ENCODE measurements at places on chromosomes 3 and 15.

- DNase-seq = no peak
Measured at GRCh38 chr3:71903112-71903495, 118.2 kb upstream of the PROK2 start.

DNA sequence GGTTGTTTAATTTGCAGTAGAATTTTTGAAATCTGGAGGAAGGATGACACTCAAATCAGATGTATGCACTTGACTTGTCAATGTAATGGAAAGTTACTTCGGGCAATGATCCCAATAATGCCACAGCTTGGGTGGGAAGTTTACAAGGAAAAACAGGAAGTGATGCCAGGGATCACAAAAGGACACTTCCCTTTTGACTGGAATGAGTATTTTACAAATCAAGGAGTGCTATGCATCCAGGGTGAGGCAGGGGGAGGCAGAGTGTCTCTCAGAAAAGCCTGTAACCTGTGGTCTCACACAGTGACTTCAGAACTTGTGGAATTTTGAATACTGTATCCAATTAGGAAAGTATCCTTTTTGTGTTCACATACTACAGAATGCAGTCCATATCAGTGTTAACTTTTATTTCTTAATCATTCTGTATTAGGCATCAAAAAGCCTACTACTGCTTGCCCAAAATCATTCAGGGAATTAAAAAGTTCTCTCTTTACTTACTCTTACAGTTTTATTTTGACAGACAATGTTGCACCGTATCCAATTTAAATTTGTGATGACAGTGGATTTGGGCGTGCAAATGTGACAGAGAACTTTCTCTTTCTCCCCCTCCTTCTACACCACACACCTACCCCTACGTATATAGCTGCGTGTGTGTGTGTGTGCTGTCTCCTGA is 445.1 kb downstream of the MECOM start:
- DNase-seq = no peak

- DNase-seq = no peak
Measured at GRCh38 chr15:58463815-58464650, 32.2 kb downstream of the LIPC start.

DNA sequence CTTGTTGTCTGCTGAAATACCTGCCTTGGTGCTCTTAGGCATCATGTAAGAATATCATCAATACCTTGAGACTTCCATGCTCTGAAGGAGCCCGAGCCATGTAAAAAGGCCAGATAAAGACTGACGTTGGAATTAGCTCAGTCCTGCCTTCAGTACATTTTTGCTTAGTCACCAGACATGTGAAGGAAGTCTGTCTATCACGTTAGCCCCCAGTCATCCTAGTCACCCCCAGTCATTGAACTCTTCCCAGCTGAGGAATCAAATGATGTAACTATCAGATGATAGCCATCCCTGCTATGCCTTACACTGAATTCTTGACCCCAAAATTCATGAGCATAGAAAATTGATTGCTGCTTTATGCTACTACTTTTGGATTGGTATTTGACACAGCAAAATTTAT is 351.2 kb upstream of the SGO1 start:
- DNase-seq = no peak

Data from CD4-positive, alpha-beta T cell treated with Interleukin-6 at 100 ng/mL for 8 hours (primary cell).